ENCODE measurements at places on chromosomes 5 and 9.
A peak's percentile ranks its signal among the peaks of the same experiment; 100 is the strongest.

- no peak for DNase-seq
Measured at GRCh38 chr9:111008158-111009075, 29.9 kb downstream of the LPAR1 start.

DNA sequence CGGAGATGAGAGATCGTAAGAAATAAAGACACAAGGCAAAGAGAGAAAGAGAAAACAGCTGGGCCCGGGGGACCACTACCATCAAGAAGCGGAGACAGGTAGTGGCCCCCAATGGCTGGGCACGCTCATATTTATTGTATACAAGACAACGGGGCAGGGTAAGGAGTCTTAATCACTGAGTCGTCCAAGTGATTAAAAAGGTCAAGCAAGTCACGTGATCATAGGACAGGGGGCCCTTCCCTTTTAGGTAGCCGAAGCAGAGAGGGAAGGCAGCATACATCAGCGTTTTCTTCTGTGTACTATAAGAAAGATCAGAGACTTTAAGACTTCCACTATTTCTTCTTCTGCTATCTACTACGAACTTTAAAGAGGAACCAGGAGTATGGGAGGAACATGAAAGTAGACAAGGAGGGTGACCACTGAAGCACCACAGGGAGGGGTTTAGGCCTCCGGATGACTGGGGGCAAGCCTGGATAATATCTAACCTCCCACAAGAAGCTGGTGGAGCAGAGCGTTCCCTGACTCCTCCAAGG is 24.6 kb upstream of the QSOX2 start:
- no peak for DNase-seq

DNA sequence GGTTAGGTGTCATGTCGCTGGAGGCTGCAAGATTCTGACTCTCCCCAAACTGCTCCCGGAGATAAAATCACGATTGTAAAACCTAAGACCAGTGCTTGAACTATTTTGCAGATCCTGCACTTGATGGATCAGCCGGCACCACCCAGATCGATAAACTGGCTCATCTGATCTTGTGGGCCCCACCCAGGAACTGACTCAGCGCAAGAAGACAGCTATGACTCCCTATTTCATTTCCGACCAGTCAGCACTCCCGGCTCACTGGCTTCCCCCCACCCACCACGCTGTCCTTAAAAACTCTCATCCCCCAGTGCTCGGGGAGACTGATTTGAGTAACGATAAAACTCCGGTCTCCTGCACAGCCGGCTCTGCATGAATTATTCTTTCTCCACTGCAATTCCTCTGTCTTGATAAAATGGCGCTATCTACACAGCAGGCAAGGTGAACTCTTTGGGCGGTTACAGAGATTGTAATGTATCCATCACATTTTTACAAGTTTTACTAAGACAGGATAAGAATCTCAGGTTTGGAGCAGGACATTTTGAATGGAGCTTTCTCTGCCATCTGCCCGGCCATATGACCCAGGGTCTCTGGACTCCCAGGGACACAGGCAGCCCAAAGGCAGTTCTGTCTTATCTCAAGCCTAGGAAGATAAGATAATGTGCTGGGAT is 10.6 kb upstream of the PPP1R26 start:
- DNase-seq: no peak

DNA sequence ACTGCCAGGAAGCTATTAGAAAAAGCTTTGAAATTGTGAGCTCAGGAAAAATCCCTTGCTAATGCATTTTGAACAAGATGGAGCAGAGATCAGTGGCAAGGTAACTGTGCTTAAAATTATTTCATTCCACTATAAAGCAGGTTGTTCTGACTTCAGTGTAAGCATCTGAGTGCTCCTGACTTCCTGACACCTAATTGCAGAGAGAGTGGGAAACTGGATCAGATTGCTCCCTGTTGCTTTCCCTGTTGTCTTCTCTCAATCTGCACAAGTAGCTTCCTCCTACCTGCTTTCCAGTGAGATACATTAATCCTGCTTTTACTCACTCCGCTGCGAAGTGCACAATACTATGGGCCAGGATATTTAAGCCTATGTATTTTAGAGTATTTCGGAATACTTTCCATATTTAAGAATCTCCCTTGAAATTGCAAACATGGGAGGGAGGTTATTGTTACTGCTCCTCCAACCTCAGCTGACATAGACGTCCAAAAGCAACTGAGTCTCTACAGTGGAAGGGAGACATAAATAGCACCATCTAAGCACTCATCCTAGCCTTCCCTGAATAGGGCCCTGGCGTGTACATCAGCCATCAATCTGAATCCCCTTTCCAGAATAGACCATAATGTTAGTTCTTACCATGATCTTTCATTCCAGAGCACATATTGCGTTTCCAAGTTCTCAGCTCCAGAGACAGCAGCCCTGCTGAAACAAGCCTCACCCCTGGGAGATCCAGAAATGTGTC is 178.8 kb downstream of the PAM start:
- DNase-seq: no peak

DNA sequence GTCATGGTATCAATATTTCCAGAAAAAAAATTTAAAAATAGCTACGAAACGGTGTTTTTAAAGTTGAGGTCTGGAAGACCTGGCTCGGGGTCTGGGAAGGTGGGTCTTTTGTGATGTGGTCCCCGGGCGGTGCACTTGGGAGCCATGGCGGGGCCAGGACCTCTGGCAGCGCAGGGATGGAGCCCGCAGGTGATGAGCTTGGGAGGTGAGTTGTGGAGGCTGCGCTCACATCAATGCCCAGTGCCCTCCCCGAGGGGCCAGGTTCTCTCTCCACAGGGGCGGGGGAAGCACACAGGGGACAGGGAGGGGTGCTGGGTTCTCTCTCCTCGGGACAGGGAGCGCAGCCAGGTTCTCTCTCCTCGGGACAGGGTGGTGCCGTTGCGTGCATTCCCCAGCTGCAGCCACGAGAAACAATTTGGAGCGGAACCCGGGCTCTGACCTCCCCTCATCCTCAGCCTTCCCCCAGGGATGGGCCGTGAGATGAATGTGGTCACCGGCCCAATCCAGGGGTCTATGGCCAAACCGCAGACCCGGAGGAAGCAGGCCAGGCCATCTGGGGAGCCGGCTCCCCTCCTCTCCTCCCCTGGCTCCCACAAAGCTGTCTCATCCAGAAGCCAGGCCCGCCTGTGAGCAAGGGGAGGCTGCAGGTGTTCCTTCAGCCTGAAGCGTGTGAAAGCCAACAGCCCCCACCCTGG is 25.8 kb downstream of the DBH start:
- no peak for DNase-seq

DNA sequence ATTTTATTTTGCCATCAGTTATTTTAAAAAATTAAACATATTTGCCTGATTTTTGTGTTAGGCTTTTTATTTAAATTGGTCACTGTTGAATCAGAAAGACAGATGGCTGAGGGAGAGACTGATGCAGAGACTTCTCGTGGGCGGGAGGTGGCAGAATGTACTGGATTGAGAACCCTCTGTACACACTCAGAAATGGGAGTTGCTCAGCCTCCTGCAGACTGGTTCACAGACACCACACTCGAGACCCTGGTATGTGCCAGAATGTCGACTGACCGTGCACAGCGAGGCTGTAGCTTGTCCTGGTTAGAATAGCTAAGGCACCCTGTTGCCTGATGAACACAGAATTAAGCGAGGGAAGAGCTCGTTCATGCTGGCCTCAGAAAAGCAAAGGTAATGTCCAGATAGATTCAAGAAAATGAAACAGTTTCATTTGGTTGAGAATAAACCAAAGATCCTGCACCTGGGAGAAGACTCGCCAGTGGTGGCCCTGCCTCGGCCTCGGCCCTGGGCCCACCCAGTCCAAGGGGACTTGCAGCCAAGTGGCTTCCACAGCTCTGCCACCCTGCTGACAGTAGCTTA is 71.3 kb upstream of the OTULINL start:
- DNase-seq: no peak

- no peak for DNase-seq
Measured at GRCh38 chr5:36854402-36855140, 22.0 kb upstream of the NIPBL start.

- no peak for DNase-seq
Measured at GRCh38 chr9:91915524-91916263, 34.3 kb downstream of the ROR2 start.

DNA sequence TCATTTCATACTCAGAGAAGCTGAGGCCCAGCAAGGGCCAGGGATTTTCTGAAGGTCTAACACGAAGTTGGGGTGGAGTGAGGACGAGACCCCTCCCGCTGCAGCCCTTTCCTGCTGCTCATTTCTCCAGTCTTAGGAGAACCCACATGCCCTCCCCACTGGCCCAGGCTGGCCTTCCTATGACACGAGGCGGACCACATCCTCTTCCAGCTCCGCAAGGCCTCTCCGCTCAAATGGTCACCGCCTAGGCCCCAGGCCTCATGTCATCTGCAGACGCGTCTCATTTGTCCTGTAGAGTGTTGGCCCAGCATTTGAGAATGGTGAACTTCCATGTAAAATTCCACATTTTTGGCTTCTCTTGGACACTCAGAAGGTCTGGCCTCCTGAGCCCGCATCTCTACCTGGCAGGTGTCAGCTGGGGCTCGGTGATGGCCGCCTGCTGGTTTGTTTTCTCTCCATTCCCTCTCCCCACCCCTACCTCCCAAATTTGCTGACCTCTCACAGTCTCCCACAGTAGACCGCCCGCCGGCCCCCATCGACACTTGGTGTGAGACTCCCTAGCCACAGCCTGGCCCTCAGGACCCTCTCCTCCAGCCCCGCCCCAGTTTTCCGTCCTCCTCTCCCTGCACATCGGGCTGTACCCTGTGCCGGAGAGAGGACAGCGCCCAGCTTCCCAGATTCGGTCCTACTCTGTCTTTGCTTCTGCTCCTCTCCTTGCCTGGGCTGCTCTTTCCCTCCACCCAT is 51.7 kb downstream of the ERGIC1 start:
- no peak for DNase-seq

GRCh38 chr9:91036826-91037510 is 235.3 kb downstream of the SYK start:
- DNase-seq: peak; percentile 57

DNA sequence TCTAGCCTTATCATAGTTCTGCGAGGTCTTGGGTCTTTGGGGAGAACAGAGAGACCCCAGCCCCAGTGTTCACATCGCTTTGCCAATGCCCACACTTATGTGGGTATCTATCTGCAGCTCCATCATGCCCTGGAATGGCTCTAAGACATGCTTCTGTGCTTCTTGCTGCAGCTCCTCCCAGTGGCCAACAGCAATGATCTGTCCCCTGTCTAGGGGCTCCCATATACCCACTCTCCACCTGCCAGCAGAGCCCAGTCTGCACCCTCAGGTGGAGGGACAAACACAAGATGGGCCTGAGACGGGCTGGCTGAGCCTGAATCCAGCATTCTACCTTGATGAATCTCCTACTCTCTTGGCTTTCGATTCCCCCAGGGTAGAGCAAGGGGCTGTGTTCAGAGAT is 14.6 kb upstream of the DAP start:
- DNase-seq: peak; percentile 28

- DNase-seq: no peak
Measured at GRCh38 chr5:10761933-10762775, 1.1 kb upstream of the DAP start.

DNA sequence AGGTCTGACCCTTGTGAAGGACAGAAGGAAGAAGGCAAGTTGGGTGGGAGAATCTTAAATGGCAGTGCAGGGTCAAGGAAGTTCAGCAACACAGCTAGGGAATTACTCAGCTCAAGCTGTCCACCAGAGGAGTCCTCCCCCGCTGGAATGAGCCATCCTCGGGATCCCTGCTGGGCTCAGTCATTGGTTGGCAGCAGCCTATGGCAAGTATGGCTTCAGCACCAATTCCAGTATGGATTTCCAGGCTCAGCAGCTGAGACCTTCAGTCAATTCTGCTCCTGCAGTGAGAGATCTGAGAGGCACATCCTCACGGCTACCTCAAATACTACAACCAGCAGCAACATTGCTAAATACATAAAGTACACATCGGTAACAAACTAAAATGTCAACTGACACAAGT is 280.6 kb upstream of the PIK3R1 start:
- no peak for DNase-seq

DNA sequence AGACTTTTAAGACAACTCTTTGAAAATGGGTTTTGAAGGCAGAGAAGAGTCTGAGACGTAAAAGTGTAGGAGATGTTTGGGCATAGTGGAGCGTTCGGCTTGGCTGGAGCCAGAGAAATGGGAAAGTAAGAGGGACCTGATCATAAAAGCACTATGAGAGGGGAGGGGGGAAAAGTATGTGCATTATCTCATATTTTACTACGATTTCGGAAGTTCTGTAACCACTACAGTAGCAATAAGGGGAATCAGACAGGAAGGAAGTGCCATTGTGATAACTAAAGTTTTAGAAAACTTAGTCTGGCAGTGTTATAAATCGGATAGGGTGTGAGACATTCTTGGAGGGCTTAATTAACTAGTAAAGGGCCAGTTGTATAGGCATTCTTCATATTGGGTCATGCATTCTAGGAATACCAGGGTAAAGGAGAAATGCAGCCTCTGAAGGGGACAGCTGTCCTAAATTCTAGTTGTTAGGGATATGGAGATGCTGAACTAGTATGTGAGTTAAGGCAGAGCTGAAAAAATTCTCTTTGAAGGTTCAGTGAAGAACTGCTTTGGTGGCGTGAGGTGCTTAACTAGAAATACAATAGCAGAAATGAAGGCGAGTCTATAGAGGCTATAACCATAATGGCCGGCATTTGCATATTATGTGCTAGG is 83.8 kb upstream of the FREM1 start:
- DNase-seq: no peak

- no peak for DNase-seq
Measured at GRCh38 chr9:128409978-128410377, 10.7 kb upstream of the CERCAM start.

- DNase-seq: no peak
Measured at GRCh38 chr5:17511775-17512325, 6.3 kb upstream of the TAF11L3 start.

Data from GM10248 (cell line).